ENCODE measurements at places on chromosomes 1 and 21. TPM values are rescaled to one million over a fixed set of nuclear protein-coding genes. Genes with fewer than 3 reads are reported as not detected.
A peak's percentile ranks its signal among the peaks of the same experiment; 100 is the strongest.

DNA sequence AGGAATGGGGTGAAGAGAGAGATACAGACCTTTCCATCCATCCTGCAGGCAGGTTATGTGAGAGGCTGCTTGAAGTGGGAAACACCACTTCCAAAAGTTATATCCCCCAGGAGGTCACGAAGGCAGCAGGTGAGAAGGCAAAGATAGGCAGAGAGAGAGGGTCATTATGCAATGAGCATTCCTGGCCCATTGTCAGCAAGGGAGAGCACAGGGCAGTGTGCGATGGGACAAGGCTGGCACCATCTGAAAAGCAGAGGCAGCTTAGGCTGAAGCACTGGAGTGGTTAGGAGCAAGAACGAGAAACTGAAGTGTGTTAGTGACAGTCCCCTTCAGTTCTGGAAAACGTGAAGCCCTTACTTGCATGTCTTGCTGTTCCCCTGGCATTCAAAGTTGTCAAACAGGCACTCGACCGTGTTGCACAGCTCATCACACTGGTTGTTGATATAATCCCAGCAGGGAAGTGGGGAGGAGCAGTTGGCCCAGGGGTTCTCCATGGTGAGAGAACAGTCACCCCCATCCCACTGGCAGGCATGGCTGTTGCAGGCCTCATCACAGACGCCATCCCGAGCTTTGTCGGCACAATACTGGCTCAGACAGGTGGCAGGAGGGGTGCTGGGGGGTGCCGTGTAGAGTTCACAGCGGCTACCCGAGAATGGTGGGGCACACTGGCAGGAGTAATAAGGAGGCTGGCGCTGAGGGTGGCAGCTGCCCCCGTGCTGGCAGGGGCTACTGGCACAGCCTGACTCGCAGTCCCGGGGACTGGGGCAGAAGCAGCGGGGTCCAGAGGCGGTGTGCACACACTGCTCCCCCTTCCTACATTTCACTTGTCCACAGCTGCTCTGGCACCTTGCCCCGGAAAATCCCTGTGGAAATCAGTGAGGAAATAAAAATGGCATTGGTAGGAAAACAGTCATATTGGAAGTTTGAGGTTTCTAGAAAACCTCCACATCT is 28.9 kb upstream of the ADAM30 start:
- DNase-seq = no peak

The TPTE gene
- not detected for total RNA-seq

DNA sequence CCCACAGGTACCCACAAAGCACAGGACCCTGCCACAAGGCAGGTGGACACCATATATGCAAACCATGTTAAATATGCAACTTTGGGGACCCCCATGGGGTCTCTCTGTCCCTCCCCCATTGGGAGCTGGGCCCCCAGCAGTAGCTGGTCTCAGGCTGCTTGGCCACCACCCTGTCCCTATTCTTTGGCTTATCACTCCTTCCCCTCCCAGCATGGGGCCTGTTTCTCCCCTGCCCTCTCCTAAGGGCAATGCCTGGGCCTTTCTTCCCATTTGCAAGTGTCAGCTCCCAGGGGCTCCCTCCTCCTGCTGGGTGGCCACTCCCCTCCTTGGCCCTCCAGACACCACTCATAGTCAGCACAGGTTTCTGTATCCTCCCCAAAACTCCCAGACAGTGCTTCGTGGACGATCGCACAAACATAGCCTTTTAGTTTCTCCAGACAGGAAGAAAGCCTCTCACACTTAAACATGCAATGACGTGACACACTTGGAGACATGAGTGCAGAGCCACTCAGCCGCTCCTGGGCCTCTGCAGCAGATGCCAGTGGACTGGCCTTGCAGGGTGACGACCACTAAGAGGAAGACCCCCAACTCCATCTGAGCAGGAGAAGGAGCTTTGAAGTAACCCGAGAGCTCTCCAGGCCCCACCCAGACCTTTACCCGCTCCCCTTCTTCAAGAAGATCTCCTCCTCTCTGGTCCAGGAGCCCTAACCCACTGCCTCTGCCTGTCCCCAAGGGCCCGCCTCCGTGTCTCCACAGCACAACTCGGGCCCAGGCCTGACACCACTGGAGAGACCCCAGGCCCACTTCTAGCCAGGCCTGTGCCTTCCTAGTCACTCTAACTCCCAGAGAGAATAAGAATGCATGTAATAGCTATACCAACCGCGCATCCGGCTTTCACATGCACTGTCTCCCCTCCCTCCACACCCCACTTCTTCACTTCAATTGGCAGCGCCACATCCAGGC is 22.9 kb downstream of the CITED4 start:
- no peak for DNase-seq

DNA sequence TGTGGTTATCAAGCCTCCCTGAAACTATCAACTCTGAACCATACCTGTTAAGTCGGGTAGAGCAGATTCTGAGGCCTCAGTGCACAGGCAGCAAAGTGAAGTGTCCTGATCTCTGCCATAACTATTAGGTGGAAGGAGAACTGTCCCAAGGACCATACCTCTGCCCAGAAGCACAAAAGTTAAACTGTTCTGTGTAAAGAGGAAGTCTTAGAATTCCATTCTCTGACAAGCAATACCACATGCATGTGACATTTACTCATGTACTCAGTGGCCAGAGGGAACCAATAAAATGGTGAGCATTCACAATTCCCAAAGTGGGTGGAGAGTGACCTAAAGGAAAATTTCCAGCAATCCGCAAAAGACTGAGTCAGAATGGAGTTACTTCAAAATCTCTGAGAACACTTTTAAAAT is 61.0 kb downstream of the TOR3A start:
- DNase-seq = no peak

GRCh38 chr1:117930173-117930447 is 571 bp downstream of the WDR3 start:
- no peak for DNase-seq

DNA sequence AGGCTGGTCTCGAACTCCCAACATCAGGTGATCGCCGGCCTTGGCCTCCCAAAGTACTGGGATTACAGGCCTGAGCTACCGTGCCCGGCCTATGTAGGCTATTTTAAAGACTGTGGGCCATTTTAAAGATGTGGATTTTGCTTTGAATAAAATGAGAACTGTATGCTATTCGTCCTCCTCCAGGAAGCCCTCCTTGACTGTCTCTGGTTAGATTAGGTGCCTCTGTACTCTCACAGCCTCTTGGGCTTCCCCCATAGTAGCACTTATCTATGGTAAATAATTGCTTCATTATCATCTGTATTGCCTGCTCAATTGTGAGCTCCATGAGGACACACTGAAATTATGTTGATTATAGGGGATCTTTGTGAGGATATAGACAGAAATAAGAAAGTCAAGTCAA is 20.5 kb upstream of the ERI3 start:
- DNase-seq = no peak

DNA sequence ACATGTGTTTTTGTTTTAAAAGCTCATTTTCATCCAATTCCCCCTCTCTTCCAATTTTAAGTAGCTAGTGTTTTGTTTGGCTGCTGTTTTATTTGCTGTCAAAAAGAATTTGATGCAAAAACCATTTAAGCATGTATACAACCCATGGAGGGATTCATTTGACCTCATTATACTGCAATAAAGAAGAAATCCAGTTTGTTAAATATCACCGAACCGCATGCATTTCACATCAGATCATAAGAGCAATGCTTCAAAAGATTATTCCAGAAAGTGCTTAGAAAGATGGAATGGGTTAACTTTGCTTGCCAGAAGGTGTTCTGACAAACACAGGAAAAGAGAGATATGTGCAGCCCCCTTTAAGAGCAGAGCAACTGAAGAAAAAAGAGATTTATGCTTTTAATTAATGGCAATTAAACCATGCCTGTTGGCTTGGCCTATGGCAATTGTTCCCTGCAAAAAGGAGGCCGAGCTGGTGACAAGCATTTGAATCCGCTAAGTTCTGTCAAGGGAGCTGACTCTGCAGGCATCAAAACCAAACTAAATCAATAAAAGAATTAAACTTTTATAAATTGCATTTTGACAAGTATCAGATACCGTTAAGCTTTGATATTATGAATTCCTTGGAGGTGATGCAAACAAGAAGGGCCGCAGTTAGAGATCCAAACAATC is 14.4 kb upstream of the BARHL2 start:
- no peak for DNase-seq

The DENND1B gene
- 16.6 TPM for total RNA-seq

GRCh38 chr1:193192586-193192985 is 6.2 kb upstream of the B3GALT2 start:
- no peak for DNase-seq

GRCh38 chr1:228410015-228410414 is 3.4 kb upstream of the TRIM11 start:
- DNase-seq = no peak

- no peak for DNase-seq
These were observed 3.0 kb upstream of the KCND3 start for GRCh38 chr1:111992476-111992875.

- peak; percentile 26 for DNase-seq
These were observed 219.6 kb upstream of the C1orf174 start for GRCh38 chr1:4119516-4120220.

DNA sequence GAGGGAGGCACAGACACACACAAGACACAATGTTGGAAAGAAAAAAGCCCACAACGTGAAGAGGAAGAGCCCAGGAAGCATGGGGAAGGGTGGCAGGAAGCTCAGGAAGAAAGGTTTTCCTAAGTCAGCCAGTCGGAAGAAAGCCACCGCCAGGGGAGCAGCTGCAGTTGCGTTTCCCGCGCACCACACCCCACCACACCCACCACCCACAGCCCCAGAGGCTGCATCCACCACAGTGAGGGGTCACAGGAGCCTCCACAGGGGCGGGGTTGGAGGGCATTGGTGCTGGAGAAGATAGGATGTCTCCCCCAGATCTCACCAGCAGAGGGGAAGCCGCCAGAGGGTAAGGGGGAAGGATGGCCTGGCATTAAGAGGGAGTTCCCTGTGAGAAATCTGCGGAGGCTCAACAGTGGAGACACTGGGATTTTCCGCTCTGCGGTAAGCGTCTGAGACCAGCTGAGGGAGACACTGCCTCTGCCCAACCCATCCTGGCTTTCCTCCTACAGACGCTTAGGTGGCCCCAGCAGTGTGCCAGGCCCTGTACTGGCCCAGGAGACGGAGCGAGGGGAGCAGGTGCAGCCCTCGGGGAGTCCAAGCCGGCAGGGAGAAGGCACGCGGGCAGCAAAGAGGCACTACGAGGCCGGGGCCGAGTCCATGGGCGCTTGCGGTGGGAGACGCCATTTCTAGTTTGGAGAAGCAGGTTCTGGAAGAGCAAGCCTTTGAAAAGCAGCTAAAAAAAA is 19.8 kb downstream of the PGLYRP3 start:
- DNase-seq = no peak

DNA sequence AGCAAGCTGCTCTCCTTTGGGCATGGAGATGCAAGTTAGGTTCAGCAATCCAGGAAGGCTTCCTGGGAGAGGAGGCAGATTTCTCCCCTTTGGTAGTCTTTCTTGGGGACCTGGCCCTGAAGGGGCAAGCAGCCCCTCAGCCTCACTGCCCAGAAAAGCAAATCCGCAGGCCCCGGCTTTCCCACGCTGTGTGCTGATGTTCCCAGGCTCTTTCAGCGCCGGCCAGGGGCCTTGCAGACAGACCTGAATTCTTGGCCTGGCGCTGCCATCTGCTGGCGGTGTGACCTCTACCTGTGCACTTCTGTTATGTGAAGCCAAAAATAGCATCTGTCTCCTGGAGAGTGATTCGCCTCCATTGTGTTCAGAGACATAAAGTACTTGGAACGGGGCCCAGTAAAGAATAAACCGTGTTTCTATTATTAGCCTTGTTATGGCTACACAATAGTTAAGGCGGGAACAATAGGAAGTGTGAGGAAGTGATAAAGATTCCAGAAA is 64.8 kb downstream of the ALPL start:
- peak; percentile 74 for DNase-seq

- peak; percentile 62 for DNase-seq
These were observed 262.0 kb downstream of the HMCN1 start for GRCh38 chr1:185996211-185996610.

GRCh38 chr1:107363154-107363553 is 222.3 kb downstream of the NTNG1 start:
- DNase-seq = no peak

- DNase-seq = no peak
These were observed 321.0 kb upstream of the SNX7 start for GRCh38 chr1:98340511-98340910.
